Activated T-cell treated with anti-CD3 and anti-CD28 coated beads for 1 hour (primary cell): ENCODE measurements at places on chromosomes 6 and 20.

DNA sequence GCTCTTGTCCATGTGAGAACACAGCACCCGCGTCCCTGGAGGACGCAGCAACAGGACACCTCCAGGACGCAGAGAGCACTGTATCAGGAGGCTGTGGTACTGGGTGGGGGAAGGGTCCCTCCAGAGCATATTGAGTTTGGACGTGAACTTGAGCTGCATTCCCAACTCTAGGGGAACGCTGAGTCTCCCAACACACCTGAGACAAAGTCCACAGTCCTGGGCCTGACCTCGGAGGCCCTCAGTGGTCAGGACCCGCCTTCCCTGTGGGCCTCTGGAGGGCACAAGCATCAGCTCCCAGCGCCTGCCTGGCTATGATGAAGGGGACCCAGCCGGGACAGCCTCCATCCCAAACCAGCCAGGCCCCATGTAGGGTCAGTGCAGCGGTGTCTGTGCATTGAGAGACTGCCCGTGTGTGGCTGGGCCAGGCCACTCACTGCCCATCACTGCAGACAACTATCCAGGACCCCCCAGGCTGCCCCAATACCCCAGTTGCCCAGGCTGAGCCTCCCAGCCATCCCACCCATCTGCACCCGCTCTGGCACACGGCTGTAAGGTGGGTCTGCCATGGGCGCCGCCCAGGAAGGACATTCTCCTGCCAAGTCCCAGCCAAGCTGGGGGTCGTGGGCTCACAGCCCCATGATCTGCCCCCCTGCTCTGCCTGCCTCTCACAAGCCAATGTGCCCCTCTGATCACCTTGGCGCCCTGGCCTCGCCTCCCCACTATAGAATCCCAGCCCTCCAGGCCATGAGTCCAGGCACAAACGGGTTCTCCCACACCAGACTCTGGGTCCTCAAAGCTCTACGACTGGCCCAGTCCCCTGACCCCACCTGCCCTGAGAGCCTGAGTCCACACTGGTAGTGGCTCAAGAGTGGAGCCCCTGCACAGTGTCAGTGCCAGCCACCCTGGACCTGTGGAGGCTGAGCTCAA is 115.7 kb downstream of the TAF4 start:
- no peak for DNase-seq

- no peak for DNase-seq
These were observed 129.5 kb upstream of the MAP3K7 start for GRCh38 chr6:90716376-90716775.

- no peak for DNase-seq
These were observed 21.7 kb upstream of the SLC17A3 start for GRCh38 chr6:25895771-25896170.

- DNase-seq: no peak
These were observed 16.1 kb downstream of the SLC17A9 start for GRCh38 chr20:62968378-62969178.

DNA sequence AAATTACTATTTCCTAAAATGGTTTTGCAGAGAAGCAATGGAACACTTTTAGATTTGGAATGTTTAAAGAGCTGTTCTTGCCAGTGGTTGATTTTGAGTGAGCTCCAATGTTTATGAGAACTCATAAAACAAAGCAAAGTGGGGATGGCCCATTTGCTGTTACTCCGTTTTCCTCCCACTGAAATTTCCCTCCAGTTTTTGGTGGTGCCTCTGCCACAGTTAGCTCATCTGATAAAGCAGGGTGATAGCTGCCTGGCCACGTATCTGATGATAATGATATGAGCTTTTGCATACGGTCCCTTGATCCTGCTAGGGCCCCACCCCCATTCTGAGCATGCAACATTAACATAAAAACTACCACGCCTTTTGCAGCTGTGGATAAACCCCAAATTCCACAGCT is 10.4 kb downstream of the CD83 start:
- DNase-seq: no peak

GRCh38 chr6:135506270-135506997 is 8.9 kb upstream of the AHI1 start:
- DNase-seq: no peak

GRCh38 chr6:91941838-91942237 is 1355.0 kb upstream of the MAP3K7 start:
- DNase-seq: no peak

DNA sequence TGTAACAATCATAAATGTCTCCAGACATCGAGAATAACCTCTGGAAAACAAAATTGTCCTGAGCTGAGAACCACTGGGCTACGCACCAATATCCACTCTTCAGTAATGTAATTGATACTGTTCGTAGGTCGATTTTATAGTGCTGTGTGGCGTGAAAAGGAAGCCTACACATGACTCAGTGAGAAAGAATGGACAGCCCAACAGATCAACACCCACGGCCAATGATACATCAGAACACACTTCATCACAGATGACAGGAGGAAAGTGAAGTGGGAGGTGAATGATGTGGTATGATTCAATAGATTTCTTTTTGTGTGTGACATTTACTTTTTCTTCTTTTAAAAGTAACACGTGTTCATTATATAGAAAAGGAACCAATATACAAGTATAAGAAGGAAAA is 93.5 kb downstream of the RPS12 start:
- no peak for DNase-seq

GRCh38 chr20:57374931-57375651 is 16.1 kb upstream of the RBM38 start:
- no peak for DNase-seq

DNA sequence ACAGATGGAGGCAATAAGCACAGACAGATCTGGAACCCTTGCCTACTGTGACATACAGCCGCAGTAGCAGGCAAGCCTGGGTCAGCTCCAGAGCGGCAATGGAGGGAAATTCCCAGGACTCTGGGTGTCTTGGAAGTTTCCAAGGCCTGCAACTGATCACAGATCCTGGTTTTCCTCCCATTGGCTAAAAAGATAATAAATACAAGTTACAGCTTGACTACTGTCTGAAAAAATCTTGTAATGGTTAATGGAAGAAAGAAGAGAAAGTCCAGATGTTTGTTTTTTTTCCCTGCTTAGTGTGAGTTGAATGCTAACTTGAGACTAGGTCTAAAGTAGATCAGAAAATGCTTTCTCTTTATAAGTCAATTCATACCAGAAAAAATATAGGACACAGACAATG is 307.6 kb downstream of the ALDH8A1 start:
- no peak for DNase-seq
